A549 treated with DMSO at 1 μM for 4 hours (cell line): ENCODE measurements at places on chromosomes 5 and 9. TPM values are rescaled to one million over a fixed set of nuclear protein-coding genes. Genes with fewer than 3 reads are reported as not detected.

The MYMK gene
- total RNA-seq, result not detected in 5 replicates

The SLC9A3 gene
- total RNA-seq, result 2.1 to 2.8 TPM (median 2.5 TPM) in 5 replicates

The GRXCR2 gene
- not detected in 5 replicates for total RNA-seq

The SDHA gene
- total RNA-seq, result 100 to 123 TPM (median 117 TPM) in 5 replicates

The ENHO gene
- 1.2 to 2.7 TPM (median 1.9 TPM) in 5 replicates for total RNA-seq

The GRIN1 gene
- 0.10 to 0.62 TPM (median 0.57 TPM) in 5 replicates for total RNA-seq

The TAF1L gene
- total RNA-seq, result 0.02 TPM in 1 of 5 replicates, not detected in the others
